Activated CD4-positive, alpha-beta T cell treated with anti-CD3 and anti-CD28 coated beads for 1 hour (primary cell): ENCODE measurements at places on chromosomes 4 and X.

- DNase-seq, result no peak
These were observed 513.9 kb downstream of the ARAP2 start for GRCh38 chr4:35730414-35730813.

DNA sequence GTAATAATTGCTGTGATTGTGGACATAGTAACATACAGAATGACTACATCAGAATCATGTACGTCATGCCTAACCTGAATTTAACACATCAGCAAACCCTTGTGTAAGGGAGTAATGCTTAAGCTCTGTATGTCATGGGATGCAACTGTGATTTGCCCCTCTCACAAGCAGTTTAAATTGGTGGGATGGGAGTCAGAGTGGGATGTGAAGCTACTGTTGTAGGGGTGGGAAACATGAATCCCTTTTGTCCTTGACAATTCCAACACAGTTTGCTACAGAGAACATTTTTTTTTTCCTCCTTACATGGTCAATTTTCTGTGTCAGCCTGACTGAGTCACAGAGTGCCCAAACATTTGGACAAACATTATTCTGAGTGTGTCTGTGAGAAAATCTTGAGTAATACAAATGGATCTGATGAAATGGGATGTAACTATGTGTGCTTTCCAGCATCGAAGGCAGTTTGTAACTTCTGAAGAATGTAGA lies 392.8 kb downstream of the GPM6A start:
- no peak for DNase-seq

- DNase-seq, result no peak
These were observed 16.6 kb upstream of the ZNF718 start for GRCh38 chr4:107444-108429.

DNA sequence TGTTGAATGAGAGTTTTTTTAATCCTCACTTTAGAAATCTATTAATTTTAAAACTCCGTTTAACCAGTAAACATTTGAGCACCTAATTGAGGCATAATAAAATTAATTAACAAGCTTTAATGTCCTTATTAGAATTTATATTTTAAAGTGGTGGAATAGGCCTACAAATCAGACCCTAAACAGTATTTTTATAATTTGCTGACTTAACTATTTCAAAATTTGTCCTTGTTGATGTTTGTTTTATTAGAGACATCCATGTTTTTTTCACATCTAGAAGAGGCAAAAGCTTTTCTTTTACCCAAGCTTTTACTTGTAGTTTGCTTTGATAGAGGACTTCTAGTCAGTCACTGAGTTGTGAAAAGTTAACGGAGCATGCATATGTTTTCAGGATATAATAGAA lies 3.8 kb downstream of the SAP30 start:
- no peak for DNase-seq

DNA sequence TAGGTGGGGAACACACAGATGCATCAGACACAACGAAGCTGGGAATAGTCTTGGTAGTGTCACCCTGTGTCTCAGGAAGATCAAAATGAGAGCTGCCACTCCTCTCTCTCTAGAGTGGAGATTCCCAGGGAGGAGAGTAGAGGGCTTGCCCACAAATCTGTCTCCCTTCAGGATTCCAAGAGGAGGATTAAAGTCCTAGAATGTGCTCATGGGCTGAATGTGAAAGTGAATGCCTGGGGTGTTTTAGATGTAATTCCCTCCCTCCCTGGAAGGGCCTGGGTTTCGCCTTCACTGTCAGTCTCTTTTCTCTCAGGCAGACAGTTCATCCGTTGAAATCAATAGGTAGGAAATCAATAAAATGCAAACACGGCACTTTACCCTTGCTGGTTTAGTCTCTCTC lies 282.6 kb upstream of the PPARGC1A start:
- no peak for DNase-seq

GRCh38 chr4:110667670-110668069 lies 44.8 kb upstream of the PITX2 start:
- no peak for DNase-seq

- DNase-seq, result no peak
These were observed 367.2 kb downstream of the AFF2 start for GRCh38 chrX:148867596-148867995.

GRCh38 chr4:126627255-126627654 lies 1005.5 kb upstream of the INTU start:
- DNase-seq, result no peak

DNA sequence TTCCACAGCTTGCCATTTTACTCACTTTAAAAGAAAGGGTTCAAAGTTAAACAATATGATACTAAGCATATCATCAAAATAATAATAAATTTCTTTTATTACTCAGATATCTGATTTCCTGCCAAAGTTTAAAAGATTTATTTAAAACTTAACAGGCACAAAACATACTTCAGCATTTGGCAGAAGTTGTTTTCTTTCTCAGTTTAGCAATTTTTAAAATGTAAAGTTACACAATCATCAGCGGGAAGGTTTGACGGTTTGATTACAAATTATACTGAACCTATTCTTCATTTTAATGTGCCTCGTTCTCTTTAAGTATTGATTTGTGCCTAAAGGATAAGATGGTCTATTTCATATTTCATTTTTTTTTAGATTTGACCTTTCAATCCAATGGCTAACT lies 227.2 kb downstream of the APBB2 start:
- DNase-seq, result no peak

- DNase-seq, result no peak
These were observed 39.5 kb downstream of the USP46 start for GRCh38 chr4:52619591-52619931.

GRCh38 chr4:180571516-180572055 lies 1671.6 kb upstream of the TENM3 start:
- no peak for DNase-seq

DNA sequence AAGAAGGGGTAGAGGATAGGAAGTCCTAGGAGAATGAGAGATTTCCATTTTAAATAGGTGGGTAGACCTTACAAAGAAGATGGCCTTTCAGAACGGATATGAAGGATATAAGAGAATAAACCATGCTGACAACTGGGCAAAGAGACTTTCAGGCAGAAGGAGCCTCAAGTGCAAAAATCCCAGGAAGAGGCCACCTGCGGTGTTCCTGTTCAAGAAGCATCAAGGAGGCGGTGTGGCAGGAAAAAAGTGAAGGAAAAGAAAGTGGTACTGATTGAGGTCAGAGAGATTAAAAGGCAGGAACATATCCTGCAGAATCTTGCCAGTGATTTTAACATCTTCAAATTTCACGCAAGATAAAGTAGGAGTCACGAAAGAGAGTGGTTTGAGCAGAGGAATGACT lies 172.0 kb downstream of the FSTL5 start:
- no peak for DNase-seq

DNA sequence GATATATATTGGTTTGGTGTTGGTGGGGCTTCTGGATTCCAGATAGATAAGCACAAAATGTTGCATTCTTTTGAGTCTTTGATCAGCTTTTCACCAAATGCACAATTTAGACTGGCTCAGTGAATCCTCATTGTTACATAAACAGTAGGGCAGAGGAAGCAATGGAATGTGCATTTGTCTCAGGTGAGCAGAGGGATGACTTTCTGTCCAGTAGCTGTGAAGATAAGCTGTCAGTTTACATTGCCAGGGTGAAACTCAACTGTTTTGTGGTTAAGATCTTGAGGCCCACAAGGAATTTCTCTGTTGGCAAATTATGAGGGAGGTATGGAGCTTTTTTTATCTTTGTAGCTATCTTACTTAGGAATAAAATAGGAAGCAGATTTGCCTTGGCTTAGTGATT lies 168.0 kb downstream of the GALNTL6 start:
- no peak for DNase-seq

- no peak for DNase-seq
These were observed 9.5 kb downstream of the TLR1 start for GRCh38 chr4:38795087-38795486.

GRCh38 chr4:2924765-2925301 lies 38.4 kb downstream of the NOP14 start:
- DNase-seq, result no peak

DNA sequence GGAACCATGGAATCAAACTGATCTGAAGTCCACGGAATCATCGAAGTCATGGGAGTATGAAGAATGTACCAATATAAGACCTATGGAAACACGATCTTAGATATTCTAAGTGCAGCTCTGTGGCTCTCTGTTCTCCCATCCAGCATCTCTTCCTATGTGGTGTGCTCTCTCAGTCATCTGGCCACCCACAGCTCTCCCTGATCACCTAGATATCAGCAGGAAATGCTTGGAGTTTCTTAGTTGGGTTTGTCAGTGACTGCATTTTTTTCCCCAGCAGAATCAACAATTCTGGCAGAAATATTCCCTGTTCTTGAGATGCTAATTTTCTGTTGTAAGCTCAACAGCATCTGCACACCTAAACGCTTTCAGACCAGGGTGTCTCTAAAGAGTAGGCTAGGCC lies 94.1 kb downstream of the GC start:
- DNase-seq, result no peak

DNA sequence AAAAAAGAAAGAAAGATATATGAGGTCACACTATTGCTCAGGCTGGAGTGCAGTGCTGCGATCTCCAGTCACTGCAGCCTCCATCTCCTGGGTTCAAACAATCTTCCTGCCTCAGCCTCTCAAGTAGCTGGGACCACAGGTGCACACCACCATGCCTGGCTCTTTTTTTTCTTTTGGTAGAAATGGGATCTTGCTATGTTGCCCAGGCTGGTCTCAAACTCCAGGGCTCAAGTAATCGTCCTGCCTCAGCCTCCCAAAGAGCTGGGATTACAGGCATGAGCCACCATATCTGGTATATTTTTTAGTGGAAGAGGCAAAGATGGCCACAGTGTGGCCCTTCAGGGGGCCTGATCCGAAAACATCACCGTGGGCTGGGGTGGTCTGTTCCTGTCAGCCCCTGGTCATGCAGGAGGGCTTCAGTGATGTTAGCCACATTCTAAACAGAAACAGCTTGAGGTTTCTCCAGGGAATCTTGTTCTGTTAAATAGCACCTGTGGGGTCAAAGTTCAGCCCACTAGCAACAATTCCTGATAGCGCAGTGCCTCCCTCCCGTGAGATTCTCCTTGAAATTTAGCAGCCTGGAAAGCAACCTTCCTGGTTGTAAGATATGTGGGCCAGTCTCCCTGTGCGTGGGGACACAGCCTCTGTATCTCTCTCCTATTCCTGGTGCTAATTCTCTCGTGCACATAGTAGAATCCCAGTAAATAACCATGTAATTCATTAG lies 7.3 kb upstream of the DHRSX start:
- DNase-seq, result no peak

DNA sequence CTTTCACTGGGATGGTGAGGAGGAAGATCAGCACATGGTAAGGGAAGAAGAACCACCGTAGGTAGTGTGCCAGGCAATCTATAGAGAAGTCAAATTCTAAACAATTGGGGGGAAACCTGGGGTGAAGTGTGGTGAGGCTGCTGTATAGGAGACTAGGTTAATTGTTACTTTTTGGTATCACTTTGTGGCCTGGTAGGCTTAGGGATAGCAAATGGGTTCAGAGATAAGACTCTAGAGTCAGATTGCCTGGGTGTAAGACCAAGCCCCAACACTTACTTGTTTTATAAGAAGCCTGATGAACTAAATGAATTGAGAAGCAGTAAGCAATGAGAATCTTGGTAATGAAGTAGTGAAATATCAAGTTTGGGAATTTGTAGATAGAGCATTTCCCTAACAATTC lies 8.7 kb downstream of the SMAD1 start:
- DNase-seq, result no peak
